ENCODE measurements at places on chromosomes 1 and 21. TPM values are rescaled to one million over a fixed set of nuclear protein-coding genes. Genes with fewer than 3 reads are reported as not detected.
A peak's percentile ranks its signal among the peaks of the same experiment; 100 is the strongest.

The NEGR1 gene
- 10.4 TPM for total RNA-seq

- no peak for DNase-seq
- H3K27ac ChIP-seq = no peak overlapping the region
- no peaks in the 10 kb centered on the region for H3K36me3 ChIP-seq
- H3K4me3 ChIP-seq = no peak overlapping the region
Measured at GRCh38 chr1:240516069-240516468, 95.9 kb downstream of the GREM2 start.

DNA sequence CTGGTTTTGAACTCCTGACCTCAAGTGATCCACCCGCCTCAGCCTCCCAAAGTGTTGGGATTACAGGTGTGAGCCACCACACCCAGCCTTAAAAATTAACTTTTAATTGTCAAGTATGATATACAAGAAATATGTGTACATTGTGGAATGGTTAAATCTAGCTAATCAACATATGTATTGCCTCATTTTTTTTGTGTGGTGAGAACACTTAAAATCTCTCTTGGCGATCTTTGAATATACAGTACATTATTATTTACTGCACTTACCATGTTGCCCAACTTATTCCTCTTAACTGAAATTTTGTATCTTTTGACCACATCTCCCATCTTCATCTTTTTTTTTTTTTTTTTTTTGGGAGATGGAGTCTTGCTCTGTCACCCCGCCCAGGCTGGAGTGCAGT, 23.3 kb downstream of the THRAP3 start:
- H3K36me3 ChIP-seq = peaks cover 7% of the 10 kb centered on the region
- peak overlapping the region; percentile 82 for H3K27ac ChIP-seq
- peaks cover 68% of the 10 kb centered on the region for H3K4me1 ChIP-seq
- H3K27me3 ChIP-seq = no peaks in the 10 kb centered on the region
- no peak for DNase-seq

DNA sequence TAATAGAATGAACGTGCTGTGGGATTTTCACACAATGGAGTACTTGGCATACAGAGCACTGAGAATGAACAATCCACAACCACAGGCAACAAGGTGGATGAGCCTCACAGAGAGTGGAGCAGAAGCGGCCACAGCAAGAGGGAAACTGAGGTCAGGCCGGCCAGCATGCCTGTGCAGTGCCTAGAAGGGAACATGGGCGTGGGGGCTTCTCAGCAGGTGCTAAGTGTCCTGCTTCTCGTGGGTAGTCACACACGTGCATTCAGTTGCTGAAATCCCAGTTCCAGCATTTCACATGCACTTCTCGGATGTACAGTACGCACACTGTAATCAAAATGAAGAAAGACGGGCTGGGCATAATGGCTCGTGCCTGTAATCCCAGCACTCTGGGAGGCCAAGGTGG, 33.1 kb downstream of the WDR4 start:
- H3K4me3 ChIP-seq = no peak overlapping the region
- peaks cover 15% of the 10 kb centered on the region for H3K4me1 ChIP-seq
- H3K27ac ChIP-seq = no peak overlapping the region
- no peaks in the 10 kb centered on the region for H3K27me3 ChIP-seq
- peaks cover 25% of the 10 kb centered on the region for H3K36me3 ChIP-seq

- H3K27ac ChIP-seq = peak overlapping the region; percentile 93
- H3K4me1 ChIP-seq = peaks cover 37% of the 10 kb centered on the region
- H3K27me3 ChIP-seq = no peaks in the 10 kb centered on the region
- H3K36me3 ChIP-seq = no peaks in the 10 kb centered on the region
- peak overlapping the region; percentile 70 for H3K4me3 ChIP-seq
- DNase-seq = no peak
Measured at GRCh38 chr1:234969581-234970400, 158.8 kb downstream of the TOMM20 start.

DNA sequence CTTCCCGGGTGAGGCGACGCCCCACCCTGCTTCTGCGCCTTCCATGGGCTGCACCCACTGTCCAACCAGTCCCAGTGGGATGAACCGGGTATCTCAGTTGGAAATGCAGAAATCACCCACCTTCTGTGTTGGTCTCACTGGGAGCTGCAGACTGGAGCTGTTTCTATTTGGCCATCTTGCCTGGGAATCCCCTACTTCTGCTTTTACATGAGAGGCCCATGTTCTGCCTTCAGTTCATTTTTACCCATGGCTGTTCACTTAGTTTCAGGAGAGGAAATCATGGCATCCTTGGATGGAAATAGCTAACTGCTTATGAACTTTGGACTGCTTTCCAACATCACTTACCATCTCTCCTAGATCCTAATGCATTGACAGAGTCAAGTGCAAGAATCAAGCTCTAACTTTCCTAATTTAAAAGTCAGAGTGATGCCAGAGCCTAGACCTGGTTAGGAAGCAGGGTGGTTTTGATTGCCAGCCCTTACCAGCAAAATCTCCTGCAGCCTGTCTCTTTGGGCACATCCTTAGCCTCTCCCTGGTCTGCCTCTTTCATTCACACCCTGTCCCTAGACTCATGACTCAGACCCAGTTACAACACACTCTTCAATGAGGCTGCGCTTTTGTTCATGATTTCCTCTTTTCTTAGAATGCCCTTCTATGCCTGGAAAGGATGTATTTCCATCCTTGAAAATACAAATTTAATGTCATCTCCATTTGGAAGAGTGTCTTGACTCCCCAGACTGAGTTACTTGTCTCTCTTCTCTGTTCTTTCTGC, 137.2 kb downstream of the KCTD3 start:
- no peaks in the 10 kb centered on the region for H3K4me1 ChIP-seq
- H3K4me3 ChIP-seq = no peak overlapping the region
- DNase-seq = no peak
- H3K27ac ChIP-seq = no peak overlapping the region

DNA sequence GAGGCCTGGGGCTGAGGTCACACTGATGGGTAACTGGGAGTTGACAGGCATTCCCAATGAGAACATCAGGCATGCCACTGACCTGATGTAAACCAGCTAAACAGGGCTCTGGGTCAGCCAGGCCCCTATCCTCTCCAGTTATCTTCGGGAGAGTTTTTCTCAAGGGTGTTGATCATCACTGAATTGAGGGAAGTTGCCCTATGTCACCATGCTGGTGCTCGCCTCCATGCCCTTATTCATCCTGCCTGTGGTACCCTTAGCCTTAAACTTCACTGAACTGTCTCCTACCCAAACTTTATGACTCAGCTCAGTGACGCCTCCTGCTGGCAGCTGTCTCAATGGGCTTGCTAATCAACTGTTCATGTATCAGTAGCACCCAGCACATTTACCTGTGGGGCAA, 80.7 kb upstream of the TNR start:
- no peak overlapping the region for H3K4me3 ChIP-seq
- no peak overlapping the region for H3K27ac ChIP-seq
- DNase-seq = no peak
- no peaks in the 10 kb centered on the region for H3K27me3 ChIP-seq
- H3K4me1 ChIP-seq = peaks cover 14% of the 10 kb centered on the region

DNA sequence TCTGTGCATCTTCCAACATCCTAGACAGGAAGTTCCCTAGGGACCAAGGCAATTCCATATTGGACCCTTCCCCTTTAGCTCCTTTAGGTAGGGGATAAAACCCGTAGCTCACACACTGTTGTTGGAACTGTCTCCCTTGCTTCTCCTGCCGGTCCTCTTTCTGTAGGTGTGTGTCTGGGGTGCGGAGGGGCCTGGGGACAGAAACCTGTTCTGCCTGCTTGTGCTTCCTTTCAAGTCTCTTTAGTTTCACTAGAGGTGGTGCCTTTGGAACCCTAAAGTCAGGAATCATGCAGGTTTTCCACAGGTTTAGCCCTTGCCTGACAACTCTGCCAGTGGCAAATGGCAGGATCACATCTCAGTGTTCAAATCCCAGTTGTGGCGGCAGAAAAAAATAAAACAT, 74.6 kb upstream of the PTGFRN start:
- H3K27ac ChIP-seq = no peak overlapping the region
- H3K4me3 ChIP-seq = no peak overlapping the region
- no peaks in the 10 kb centered on the region for H3K36me3 ChIP-seq
- no peaks in the 10 kb centered on the region for H3K27me3 ChIP-seq
- no peaks in the 10 kb centered on the region for H3K4me1 ChIP-seq

GRCh38 chr1:7103361-7103782, 318.1 kb downstream of the CAMTA1 start:
- H3K27ac ChIP-seq = no peak overlapping the region
- no peak overlapping the region for H3K4me3 ChIP-seq
- no peaks in the 10 kb centered on the region for H3K4me1 ChIP-seq

The PLEKHA6 gene
- 5.1 TPM for total RNA-seq

The OR2T2 gene
- not detected for total RNA-seq

- H3K36me3 ChIP-seq = no peaks in the 10 kb centered on the region
- H3K4me1 ChIP-seq = peaks cover 7% of the 10 kb centered on the region
- no peak for DNase-seq
- H3K27ac ChIP-seq = no peak overlapping the region
- H3K27me3 ChIP-seq = no peaks in the 10 kb centered on the region
Measured at GRCh38 chr1:234871710-234872271, 256.8 kb downstream of the TOMM20 start.

GRCh38 chr1:203177470-203178039, 1.9 kb upstream of the MYBPH start:
- DNase-seq = no peak
- H3K27ac ChIP-seq = no peak overlapping the region
- H3K4me1 ChIP-seq = no peaks in the 10 kb centered on the region
- H3K36me3 ChIP-seq = no peaks in the 10 kb centered on the region
- H3K27me3 ChIP-seq = no peaks in the 10 kb centered on the region
- no peak overlapping the region for H3K4me3 ChIP-seq

The PTGER3 gene
- 45.2 TPM for total RNA-seq

DNA sequence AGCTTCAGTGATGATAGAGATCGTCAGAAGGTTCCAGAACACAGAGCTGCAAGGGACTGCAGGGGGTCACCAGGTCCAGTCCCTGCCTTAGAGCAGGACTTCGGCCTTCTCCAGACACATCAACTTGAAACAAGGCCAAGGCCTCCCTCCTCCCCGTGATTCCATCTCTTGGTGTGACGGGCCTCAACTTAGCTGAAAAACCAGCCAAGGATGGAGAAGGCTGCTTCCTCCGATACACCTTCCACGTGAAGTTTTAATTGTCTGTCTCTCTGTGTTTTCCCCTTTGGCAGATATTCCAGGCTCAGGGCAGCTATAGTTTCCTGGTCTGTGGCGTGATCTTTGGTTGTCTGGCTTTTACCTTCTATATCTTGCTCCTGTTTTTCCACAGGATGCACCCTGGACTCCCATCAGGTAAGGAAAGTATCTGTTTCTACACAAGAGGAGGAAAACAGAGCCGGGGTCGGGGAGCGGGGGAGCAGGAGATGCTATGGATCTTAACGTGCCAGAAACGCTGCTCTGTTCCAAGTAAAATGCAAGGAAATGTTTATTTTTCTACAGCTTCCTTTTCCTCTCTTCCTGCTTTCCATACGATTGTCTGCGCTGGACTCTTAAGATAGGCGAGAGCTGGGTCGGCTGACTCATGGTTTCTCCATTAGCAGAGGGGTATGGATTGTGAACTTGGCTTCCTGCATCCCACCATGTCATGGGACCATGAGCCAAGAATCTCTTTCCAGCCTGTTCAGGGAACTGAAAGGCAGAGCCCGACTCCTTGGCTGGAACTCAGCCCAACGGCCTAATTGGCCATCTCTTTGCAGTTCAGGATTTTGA, 32.8 kb downstream of the ELK4 start:
- DNase-seq = peak; percentile 47
- peak overlapping the region; percentile 9 for H3K4me3 ChIP-seq
- H3K4me1 ChIP-seq = peaks cover 25% of the 10 kb centered on the region

- no peaks in the 10 kb centered on the region for H3K4me1 ChIP-seq
- no peaks in the 10 kb centered on the region for H3K36me3 ChIP-seq
- no peak overlapping the region for H3K4me3 ChIP-seq
- H3K27me3 ChIP-seq = no peaks in the 10 kb centered on the region
- H3K27ac ChIP-seq = no peak overlapping the region
Measured at GRCh38 chr1:177589166-177589565, 380.7 kb downstream of the SEC16B start.

The RAB13 gene
- total RNA-seq = 36.0 TPM

GRCh38 chr1:61270107-61270506, 187.7 kb downstream of the NFIA start:
- H3K27me3 ChIP-seq = no peaks in the 10 kb centered on the region
- no peak overlapping the region for H3K27ac ChIP-seq
- H3K4me3 ChIP-seq = no peak overlapping the region
- H3K4me1 ChIP-seq = peaks cover 23% of the 10 kb centered on the region

The GJA8 gene
- total RNA-seq = not detected

- H3K4me3 ChIP-seq = no peak overlapping the region
- no peak overlapping the region for H3K27ac ChIP-seq
- peaks cover 15% of the 10 kb centered on the region for H3K4me1 ChIP-seq
- no peaks in the 10 kb centered on the region for H3K27me3 ChIP-seq
- no peak for DNase-seq
Measured at GRCh38 chr1:90616395-90616794, 100.7 kb downstream of the BARHL2 start.

DNA sequence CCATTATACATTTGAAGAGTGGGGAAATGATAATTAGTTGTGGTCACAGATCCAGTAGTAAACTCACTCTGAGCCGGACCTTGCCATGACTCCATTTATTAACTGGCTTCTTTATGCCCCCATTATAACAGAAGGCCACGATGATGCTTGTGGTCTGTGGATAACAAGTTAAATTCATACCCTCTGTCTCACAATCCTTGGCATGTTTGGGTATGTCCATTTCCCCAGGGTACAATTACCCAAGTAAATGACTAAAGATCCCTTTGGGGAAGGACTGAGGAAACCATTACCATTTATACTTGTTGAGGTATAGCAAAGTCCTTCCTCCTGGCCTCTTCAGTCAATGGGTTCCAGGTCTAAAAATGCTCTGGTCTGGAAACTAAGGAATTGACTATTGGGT, 7.3 kb upstream of the USP1 start:
- no peak overlapping the region for H3K27ac ChIP-seq
- no peak for DNase-seq
- H3K4me3 ChIP-seq = no peak overlapping the region
- H3K27me3 ChIP-seq = no peaks in the 10 kb centered on the region

- peaks cover 33% of the 10 kb centered on the region for H3K36me3 ChIP-seq
- H3K4me1 ChIP-seq = peaks cover 21% of the 10 kb centered on the region
- no peaks in the 10 kb centered on the region for H3K27me3 ChIP-seq
- DNase-seq = no peak
Measured at GRCh38 chr1:54220004-54220811, 20.2 kb downstream of the MRPL37 start.

The TSPAN1 gene
- 3.1 TPM for total RNA-seq

GRCh38 chr1:197451381-197451780, 183.3 kb downstream of the CRB1 start:
- no peaks in the 10 kb centered on the region for H3K4me1 ChIP-seq
- H3K36me3 ChIP-seq = no peaks in the 10 kb centered on the region
- no peak overlapping the region for H3K4me3 ChIP-seq
- no peak overlapping the region for H3K27ac ChIP-seq
- DNase-seq = no peak

- H3K27me3 ChIP-seq = no peaks in the 10 kb centered on the region
- no peaks in the 10 kb centered on the region for H3K36me3 ChIP-seq
- no peaks in the 10 kb centered on the region for H3K4me1 ChIP-seq
- DNase-seq = no peak
- H3K4me3 ChIP-seq = no peak overlapping the region
Measured at GRCh38 chr1:13517193-13517812, 3.5 kb upstream of the LRRC38 start.

- H3K27ac ChIP-seq = no peak overlapping the region
- H3K4me1 ChIP-seq = no peaks in the 10 kb centered on the region
- no peaks in the 10 kb centered on the region for H3K27me3 ChIP-seq
- H3K36me3 ChIP-seq = no peaks in the 10 kb centered on the region
- H3K4me3 ChIP-seq = no peak overlapping the region
Measured at GRCh38 chr1:191608367-191608766, 549.9 kb upstream of the RGS18 start.

GRCh38 chr1:63277195-63278192, 44.9 kb upstream of the FOXD3 start:
- H3K4me1 ChIP-seq = no peaks in the 10 kb centered on the region
- no peak overlapping the region for H3K27ac ChIP-seq
- no peaks in the 10 kb centered on the region for H3K36me3 ChIP-seq
- no peak for DNase-seq
- H3K27me3 ChIP-seq = no peaks in the 10 kb centered on the region
